Esophagus (tissue), 2 donors: ENCODE measurements at places on chromosomes 2 and 18. TPM values are rescaled to one million over a fixed set of nuclear protein-coding genes. Genes with fewer than 3 reads are reported as not detected.

PLGLB1 gene
- polyA plus RNA-seq = 4.5 TPM

GRB14 gene
- 1.1 TPM for polyA plus RNA-seq

RESP18 gene
- polyA plus RNA-seq = not detected

ACVR1C gene
- 0.06 TPM for polyA plus RNA-seq

SERPINB4 gene
- 68.4 TPM for polyA plus RNA-seq

SLC38A11 gene
- polyA plus RNA-seq = 0.21 TPM
